ENCODE measurements at places on chromosomes 6 and 20. TPM values are rescaled to one million over a fixed set of nuclear protein-coding genes. Genes with fewer than 3 reads are reported as not detected.

Gene SLC12A5
- 242 TPM for total RNA-seq

Gene TTI1
- 22.0 TPM for total RNA-seq

Gene PRL
- not detected for total RNA-seq

GRCh38 chr6:4401408-4402368 lies 266.3 kb upstream of the ECI2 start:
- DNase-seq = no peak

Gene SLC26A8
- total RNA-seq = 7.7 TPM

Gene MATN4
- total RNA-seq = 0.26 TPM

Gene GATA5
- not detected for total RNA-seq

Gene SUMO4
- 6.0 TPM for total RNA-seq

Gene PRDM1
- total RNA-seq = 5.7 TPM

DNA sequence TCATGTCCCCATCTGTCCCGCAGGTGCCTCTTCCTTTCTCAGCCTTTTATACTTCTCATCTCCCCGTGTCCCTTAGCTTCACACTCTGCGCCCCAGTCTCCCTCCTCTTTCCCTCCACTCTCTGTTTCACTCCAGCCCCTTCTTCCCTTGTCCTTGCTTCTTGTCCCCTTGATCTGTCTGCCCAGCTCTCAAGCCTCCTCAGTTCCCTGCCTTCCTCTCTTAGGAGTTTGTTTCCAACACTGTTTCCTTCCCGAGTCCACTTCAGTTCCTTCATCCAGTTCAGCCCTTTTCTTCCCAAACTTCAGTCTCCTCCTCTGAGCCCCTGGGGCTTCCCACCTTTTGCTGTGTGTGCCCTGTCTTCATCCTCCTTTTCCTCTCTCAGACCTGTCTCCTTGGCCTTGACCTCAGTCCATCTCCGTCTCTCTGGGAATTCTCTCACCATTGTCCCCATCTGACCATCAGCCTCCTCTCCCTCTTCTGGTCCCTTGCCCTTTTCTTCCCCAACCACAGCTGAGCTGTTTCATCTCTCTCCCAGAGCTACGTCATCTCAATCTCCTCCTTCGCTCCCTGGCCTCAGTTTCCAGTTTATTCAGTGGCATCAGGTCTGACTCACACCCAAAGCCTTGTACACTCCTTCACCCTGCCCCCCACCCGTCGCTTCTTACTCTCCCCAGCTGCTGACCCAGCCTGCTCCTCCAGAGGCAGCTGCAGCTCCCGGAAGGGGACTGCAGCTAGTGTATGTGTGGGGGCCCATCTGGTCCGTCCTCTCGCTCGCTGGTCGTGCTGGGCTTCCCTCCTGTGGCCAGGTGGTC lies 2.7 kb upstream of the DDR1 start:
- no peak for DNase-seq

Gene MEP1A
- total RNA-seq = not detected

Gene ELOVL2
- 13.8 TPM for total RNA-seq

Gene GJA10
- not detected for total RNA-seq

Gene OR2J3
- not detected for total RNA-seq

DNA sequence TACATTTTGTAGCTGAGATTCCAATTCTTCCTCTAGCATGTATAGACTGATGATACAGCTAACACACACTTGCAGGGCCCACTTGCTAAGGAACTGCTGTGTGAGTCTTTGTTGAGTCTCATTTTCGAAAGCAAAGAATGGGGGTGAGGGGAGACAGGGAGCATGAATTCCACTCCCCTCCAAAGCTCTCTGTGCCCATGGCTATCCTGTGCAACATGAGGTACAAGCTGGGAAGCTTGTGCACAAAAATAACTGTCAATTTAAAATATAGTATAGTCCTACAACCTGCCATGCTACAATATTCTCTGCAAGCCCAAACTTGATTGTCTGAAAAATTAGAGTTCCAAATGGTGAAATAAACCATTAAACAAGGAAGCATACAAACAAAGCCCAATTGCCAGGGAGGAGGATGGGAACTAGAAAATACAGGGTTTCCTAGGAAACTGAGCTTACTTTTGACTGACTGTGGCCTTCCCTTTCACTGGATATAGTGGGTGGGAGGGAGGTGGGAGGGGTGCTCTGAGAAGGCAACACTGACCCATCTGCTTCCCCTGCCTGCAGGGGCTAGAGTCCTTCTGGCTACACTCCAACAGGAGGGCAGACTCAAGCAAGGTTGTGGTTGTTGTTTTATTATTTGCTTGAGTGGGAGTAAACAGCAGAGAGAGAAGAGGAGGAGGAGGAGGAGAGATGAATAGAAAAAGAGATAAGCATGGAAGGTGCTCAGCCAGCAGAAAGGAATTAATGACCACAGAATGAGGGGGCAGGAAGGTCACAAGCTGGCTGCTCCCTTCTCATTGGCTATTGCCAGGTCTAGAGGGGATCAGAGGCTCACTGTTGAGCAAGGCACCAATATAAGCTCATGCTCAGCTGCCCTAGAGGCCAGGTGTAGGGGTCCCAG lies 84.6 kb downstream of the FYN start:
- no peak for DNase-seq

- no peak for DNase-seq
These were observed 50.9 kb upstream of the FAM184A start for GRCh38 chr6:119129148-119129967.

DNA sequence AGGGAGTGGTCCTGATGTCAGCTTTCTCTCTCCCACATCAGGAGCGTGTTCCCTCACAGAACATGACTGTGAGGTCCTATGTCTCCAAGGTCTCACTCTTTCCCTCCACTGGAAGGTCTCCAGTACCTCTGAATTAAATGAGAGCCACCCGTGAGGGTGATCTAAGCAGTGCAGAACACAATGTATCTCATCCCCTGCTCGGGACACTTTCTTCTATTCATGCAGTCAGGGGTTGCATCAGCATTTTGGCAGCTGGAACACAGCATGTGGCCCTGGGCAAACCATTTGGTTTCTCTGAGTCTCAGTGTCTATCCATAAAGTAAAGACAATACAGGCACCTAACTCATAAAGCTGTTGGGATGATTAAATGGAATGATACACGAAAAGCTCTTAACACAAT lies 34.2 kb downstream of the MAFB start:
- no peak for DNase-seq

- DNase-seq = no peak
These were observed 13.2 kb downstream of the DSP start for GRCh38 chr6:7554533-7555275.
